ENCODE measurements at places on chromosomes 6 and 20.
A peak's percentile ranks its signal among the peaks of the same experiment; 100 is the strongest.

- no peak for DNase-seq
Observed at GRCh38 chr20:50567860-50568548, 57.8 kb downstream of the PTPN1 start.

DNA sequence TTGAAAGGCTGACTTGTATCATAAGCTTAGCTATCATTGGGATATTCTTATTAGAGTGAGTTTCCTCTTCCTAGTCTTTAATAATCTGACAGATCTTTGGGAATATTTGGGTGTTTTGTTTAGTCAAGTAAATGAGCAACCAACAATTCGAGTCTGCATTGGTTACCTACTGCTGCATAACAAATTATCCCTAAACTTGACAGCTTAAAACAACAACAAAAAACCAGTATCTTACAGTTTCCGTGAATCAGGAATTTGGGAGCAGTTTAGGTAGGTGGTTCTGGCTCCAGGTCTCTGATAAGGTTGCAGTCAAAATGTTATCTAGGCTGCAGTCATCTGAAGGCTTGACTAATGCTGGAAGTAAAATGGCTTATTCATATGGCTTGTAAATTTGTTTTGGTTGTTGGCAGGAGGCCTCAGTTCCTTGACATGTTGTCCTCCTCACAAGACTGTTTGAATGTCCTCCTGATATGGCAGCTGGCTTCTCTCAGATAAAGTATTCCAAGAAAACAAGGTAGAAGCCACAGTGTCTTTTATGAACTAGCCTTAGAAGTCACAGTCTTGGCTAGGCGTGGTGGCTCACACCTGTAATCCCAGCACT lies 7.2 kb downstream of the GTF3C6 start:
- DNase-seq: peak; percentile 8

GRCh38 chr6:4788953-4789584 lies 12.9 kb downstream of the CDYL start:
- DNase-seq: no peak

GRCh38 chr20:33401921-33402369 lies 626 bp upstream of the CDK5RAP1 start:
- no peak for DNase-seq

DNA sequence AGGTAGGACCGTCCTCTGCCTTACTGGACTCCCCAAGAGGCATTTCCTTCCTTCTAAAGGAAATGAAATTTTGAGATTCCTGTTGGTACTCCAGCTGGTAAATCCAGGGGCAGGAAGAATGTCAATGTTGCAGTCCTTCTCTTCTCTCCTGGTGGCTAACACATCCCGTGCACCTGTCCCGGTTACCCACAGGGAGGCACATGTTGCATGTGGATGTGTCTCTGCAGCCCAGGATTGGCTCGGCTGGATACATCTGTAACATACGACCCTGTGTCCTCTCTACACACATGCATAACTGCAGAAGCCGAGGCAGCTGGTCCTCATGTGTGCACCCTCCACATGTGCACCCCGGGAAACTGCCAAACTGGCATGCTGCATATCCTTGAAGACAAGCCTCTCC lies 1.3 kb upstream of the LRFN2 start:
- DNase-seq: no peak

- peak; percentile 86 for DNase-seq
Observed at GRCh38 chr6:13615792-13616120, 621 bp downstream of the NOL7 start.

GRCh38 chr6:25278914-25279747 lies at the start of gene CARMIL1:
Gene CARMIL1 (plus strand): TSS chr6:25279374. CDS start chr6:25279796, 422 bp downstream.
- peak; percentile 97 for DNase-seq

- DNase-seq: no peak
Observed at GRCh38 chr6:31204751-31205145, 34.3 kb upstream of the POU5F1 start.

- peak; percentile 26 for DNase-seq
Observed at GRCh38 chr6:158524311-158524710, 35.6 kb upstream of the TMEM181 start.

GRCh38 chr20:37526238-37526838 lies 1.3 kb downstream of the BLCAP start:
- DNase-seq: peak; percentile 97

GRCh38 chr6:56144538-56145324 lies 102.6 kb downstream of the COL21A1 start:
- peak; percentile 53 for DNase-seq

DNA sequence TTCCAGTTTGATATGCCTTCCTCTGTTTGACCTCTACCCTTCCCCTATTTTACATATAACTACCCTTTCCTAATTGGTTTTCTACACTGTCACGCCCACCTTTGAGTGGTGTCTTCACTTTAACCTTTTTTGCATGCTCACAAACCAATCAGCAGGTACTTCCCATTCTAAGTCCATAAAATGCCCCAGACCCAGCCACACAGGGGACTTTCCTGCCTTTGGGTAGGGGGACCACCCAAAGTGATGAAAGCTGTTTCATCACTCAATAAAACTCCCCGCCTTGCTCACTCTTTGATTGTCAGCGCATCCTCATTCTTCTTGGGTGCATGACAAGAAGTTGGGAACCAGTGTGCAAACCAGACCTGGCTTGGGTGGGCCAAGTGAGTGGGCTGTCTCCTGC lies 20.5 kb upstream of the SNRPC start:
- no peak for DNase-seq

- no peak for DNase-seq
Observed at GRCh38 chr6:10624836-10625235, 69.6 kb downstream of the C6orf52 start.

- DNase-seq: no peak
Observed at GRCh38 chr20:44180814-44181213, 6.2 kb downstream of the JPH2 start.

GRCh38 chr20:46139266-46139889 lies 21.3 kb downstream of the CD40 start:
- no peak for DNase-seq

DNA sequence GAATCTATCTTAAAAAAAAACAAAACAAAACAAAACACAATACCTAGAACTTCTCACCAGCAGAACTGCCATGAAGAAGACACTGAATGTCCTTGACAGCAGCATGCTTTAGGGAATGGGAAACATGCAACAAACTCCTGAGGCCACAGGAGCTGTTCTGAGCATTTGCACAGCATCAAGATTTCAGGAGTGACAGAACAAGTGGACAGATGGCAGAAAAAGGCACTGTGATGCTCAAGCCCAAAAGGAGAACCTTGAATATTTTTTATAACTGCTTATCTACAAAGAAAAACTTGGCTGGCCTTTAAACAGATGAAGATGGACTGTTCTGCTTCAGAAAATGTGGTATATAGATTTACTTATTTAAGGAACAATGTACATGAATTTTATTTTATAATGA lies 158.9 kb downstream of the RALGAPA2 start:
- DNase-seq: no peak

DNA sequence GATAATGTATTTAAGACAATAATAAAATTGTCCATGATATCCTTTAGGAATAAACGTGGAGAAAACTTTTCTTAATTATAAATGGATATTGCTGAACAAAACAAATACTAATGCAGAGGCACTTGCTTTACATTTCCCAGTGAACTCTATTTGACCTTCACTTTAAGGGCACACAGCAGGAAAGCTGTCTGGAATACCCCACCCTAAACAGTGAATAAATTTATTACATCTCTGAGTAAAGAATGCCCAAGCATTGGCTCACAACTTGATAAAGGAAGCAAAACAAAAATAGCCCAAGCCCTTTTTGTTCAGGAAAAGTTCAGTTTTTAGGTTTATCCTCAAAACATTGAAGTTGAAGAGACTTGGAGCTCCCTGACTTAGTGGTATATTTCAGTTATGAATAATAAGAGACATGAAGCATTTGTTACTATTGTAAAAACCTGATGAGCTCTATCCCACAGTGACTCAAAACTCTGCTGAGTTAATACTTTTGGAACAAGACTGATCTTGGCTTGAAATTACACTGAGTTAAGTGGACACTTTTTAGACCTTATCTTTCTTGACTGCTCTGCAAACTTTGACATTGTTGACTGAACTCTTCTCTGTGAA lies 353.9 kb downstream of the BCKDHB start:
- DNase-seq: no peak

GRCh38 chr6:37205175-37205996 lies 35.4 kb downstream of the PIM1 start:
- DNase-seq: no peak

GRCh38 chr20:64037498-64038213 lies 1.7 kb downstream of the C20orf204 start:
- DNase-seq: peak; percentile 91

DNA sequence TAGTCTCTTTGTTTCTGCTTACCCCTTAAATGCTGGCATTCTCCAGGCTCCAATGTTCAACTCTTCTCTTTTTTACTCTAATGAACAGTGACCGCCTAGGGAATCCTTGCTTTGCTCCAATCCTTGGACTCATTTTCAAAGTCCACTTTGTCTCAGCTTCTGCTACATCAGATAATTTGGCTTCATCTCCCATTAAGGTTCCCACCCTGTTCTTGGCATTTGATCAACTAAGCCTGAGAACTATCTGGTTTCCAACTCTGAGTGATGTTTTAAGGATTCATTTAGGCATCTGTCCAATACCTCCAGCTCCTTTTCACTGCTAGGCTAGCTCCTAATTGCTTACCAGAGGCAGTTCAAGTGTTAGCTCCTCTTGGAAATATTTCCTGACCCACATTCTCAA lies 64.9 kb downstream of the ME1 start:
- DNase-seq: peak; percentile 53

DNA sequence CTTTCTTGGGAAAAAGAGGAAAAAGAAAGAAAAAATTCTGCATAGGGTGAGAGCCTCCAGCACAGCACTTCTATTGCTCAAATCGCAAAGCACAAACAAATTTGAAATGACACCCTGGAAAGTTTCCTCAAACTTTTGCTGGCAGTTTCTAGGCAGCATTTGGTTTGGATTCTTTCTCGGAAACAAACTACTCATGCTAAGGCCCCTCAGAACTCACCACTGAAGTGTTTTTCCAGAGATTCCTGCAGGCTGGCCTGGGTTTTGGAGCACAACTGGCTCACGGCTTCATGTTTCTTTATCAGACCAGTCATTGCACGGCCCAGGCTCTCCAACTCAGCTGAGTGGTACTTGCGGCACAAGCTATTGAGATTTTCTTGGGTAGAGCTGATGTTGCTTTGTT lies 237.8 kb downstream of the SYNE1 start:
- no peak for DNase-seq

DNA sequence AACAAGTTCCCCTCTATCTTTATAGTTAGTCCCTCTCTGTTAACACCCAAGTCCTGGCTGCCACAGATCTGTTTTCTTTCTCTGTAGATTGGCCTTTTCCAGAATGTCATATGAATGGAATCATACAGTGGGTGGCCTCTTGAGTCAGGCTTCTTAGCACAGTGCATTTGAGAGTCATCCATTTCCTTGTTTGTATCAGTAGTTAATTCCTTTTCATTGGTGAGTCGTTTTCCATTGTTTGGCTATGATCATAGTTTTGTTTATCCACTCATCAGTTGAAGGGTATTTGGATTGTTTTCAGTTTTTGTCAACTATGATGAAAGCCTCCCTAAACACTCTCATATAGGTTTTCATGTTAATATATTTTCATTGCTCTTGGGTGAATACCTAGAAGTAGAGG lies 248.3 kb downstream of the ARID1B start:
- no peak for DNase-seq

DNA sequence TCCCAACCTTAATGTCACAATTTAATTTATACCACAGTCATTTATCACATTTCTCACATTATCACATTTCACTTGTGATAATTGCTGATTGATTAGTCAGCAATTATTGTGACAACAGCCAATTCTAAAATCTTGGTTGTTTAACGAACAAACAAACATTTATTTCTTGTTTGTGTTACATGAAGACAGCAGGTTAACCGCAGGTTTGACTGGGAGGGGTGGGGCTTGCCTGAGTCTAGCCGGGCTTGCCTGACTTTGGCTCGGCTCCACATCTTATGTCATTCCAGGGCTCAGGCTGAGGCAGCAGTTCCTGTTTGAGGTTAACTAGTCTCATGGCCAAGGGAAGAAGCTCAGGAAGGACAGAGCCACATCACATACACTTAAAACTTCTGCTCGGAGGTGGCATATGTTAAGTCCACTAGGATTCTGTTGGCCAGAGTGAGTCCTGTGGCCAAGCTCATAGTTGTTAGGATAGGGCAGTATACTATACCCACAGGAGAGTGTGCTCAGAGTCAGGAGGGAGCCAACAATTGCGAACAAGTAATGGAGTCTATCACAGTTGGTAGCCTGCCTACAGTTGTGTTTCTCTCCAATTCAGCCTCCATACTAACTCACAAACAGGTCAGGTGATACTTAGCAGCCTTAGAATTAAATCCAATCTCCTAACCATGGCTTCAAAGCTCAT lies 90.0 kb upstream of the IFNGR1 start:
- DNase-seq: no peak

- DNase-seq: no peak
Observed at GRCh38 chr6:26375270-26375669, 7.6 kb upstream of the BTN2A2 start.

DNA sequence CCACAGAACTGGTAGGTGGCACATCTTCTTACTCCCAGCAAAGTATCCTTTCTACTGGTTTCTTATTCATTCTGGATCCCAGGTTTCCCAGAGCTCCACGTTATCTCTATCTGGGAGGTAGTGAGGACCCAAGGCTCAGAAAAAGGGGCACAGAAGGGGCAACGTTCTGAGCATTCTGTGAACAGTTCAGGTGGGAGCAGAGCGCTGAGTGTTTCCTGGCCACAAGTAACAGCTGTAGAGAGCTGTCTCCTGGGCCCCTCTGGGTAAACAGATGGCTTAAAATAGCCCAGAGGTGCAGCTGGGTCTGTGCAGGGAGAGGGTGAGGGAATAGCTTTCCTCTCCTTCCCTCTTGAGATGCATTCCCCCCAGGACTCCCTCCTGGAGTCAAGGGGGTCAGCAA lies 2.1 kb downstream of the APOBEC2 start:
- no peak for DNase-seq

GRCh38 chr6:156924246-156924645 lies 147.1 kb downstream of the ARID1B start:
- no peak for DNase-seq
